Right cardiac atrium (tissue), 5 donors: ENCODE measurements at places on chromosomes 13 and 19. TPM values are rescaled to one million over a fixed set of nuclear protein-coding genes. Genes with fewer than 3 reads are reported as not detected.

- no peak for DNase-seq
Measured at GRCh38 chr19:21158523-21159135, 16.8 kb downstream of the ZNF431 start.

GRCh38 chr19:6519289-6519688 lies 11.5 kb upstream of the TNFSF9 start:
- no peak for DNase-seq

- DNase-seq, result no peak
Measured at GRCh38 chr19:4185413-4186086, 3.1 kb downstream of the ANKRD24 start.

GRCh38 chr13:87087741-87088140 lies 583.4 kb upstream of the SLITRK5 start:
- DNase-seq, result no peak

- no peak for DNase-seq
Measured at GRCh38 chr19:19026299-19026971, 6.9 kb downstream of the SUGP2 start.

DNA sequence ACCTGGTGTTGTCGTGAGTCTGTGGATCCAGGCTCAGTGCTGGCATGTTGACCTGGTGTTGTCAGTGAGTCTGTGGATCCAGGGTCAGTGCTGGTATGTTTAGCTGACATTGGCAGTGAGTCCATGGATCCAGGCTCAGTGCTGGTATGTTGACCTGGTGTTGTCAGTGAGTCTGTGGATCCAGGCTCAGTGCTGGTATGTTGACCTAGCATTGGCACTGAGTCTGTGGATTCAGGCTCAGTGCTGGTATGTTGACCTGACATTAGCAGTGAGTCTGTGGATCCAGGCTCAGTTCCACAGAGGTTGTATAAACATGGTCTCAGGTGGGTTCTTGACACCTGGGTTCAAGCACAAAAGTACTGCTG lies 16.8 kb upstream of the PDCD2L start:
- no peak for DNase-seq

DNA sequence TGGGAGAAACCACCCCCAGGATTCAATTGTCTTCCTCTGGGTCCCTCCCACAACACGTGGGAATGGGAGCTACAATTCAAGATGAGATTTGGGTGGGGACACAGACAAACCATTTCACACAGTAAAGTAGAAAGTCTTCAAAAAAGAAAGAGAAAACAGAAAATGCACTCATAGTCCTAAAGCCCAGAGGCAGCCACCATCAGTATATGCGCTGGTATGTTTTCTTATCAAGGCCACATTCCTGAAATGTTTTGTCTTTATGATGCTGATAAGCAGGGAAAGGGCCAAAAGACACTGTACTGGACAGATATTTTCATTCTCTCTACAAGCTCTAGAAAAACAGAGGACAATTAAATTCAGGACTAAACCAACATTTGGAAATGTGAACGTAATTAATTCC lies 375.8 kb upstream of the TSHZ3 start:
- DNase-seq, result no peak

ZGLP1 gene
- total RNA-seq, result 0.86 TPM

ONECUT3 gene
- total RNA-seq, result not detected

DNA sequence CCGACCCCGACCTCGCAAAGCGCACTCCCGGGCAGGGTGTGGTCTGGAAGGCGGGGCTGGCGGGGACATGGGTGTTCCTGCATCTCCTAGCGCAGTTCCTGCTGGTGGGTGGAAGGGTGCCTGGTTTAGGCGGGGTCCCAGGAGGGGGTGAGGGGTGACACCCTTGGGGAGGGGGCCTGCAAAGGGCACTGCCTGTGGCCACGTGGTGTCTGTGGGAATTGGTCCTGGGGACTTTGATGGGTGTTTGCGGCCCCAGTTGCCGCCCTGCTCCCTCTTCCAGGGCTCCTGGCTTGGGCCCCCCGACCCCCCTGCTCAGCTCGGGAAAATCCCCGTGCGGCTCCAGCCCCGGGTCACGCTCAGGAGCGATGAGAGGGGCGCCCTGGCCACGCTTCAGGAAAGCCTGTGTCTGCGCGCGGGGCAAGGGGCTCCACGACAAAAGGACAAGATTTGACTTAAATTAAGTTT lies 19.1 kb downstream of the WTIP start:
- no peak for DNase-seq

OCEL1 gene
- 18.2 TPM for total RNA-seq

- DNase-seq, result no peak
Measured at GRCh38 chr13:111632906-111633305, 312.5 kb downstream of the TEX29 start.

GGN gene
- total RNA-seq, result 0.09 TPM

GRCh38 chr13:41611385-41611784 lies 154.0 kb downstream of the RGCC start:
- no peak for DNase-seq

- peak; percentile 86 for DNase-seq
Measured at GRCh38 chr19:50658441-50659317, 9.4 kb downstream of the C19orf81 start.

DNA sequence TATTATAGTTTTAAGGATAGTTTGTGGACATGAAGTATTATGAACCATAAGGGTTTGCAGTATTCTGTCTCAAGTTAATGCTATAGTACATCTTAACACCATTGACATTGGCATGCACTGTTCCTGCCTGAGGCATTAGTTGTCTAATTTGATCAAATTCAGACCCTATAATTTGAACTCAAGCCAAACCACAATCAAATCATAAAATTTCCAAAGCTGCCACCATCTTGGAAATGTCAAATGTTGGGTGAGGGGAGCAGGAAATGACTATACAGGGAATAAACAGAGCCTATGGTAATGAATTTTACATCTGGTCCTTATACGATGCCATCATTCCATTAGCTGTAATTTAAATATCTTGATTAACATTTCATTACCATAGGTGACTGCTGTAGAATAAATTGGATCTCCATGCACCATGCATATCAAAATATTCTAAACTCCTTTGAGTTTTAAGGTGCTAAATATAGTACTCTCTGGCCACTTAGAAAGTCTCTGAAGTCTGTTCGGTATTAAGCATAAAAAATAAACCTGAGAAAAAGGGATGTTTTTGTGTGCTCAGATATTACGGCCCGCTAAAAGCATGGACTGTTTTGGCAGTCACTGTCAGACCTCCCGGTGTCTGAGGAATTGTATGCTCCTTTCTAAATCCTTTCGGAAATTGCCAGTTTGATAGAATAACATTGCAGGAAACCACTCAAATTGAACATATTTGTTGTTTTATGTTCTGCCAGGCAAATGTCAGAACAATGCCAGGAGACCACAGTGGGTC lies 257.7 kb downstream of the SPRY2 start:
- no peak for DNase-seq

- no peak for DNase-seq
Measured at GRCh38 chr19:7376151-7376852, 27.6 kb downstream of the ARHGEF18 start.

- DNase-seq, result peak; percentile 67
Measured at GRCh38 chr19:17803264-17803896, 8.4 kb downstream of the B3GNT3 start.

GRCh38 chr13:110912651-110913051 lies 2.2 kb downstream of the ANKRD10 start:
- DNase-seq, result peak; percentile 51

MISP3 gene
- total RNA-seq, result 8.9 TPM

- DNase-seq, result no peak
Measured at GRCh38 chr13:76723551-76724232, 162.5 kb downstream of the KCTD12 start.

RXFP2 gene
- not detected for total RNA-seq

- no peak for DNase-seq
Measured at GRCh38 chr19:27909185-27909840, 1303.6 kb downstream of the UQCRFS1 start.

DNA sequence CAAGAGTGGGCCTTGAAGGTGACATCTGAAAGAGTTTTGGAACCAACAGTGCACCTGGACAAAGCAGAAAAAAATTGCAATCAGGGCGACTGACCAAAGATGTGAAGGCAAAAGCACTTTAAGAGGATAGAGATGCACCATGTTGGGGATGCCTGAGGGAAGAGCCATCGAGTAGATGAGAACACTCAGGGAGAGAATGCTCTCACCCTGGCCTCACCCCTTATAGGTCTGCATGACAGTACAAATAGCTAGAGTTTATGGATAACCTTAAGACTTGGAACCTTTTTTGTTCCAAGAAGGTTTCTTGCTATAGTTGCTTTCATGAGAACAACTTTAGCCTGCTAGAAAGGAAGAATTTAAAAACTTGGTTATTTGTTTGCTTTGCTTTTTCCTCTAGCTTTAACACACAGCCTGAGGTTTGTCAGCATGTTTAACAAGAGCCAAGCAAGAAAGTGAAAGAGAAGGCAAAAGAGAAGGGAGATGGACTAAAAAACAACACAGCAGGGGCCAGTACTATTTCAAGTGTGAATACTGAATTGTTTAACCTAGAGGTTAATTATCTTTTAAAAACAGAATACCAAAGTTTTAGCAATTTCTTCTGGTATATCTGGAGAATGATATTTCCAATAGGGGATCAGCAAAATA lies 418.9 kb downstream of the DIAPH3 start:
- DNase-seq, result no peak

DNA sequence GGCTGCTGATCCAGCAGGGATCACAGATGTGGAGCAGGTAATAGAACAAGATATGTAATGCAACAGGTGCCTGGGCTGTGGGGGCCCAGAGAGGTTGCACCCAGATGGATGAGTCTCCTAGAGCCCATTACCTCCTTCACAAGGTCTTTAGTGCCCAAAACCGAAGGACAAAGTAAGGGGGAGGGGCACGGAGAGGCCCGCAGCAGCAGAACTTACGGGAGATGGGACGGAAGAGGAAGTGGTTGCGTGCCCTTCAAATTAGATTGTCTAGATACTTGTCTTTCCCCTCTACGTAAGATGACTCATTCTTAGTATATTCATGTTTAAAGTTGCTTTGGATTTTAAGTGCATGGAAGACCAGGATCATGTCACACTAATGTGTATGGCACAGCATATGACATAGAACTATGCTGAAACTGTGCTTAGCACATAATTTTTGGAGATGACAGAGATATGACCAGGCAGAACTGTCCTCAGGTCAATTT lies 5.7 kb upstream of the MRPS31 start:
- no peak for DNase-seq

DNA sequence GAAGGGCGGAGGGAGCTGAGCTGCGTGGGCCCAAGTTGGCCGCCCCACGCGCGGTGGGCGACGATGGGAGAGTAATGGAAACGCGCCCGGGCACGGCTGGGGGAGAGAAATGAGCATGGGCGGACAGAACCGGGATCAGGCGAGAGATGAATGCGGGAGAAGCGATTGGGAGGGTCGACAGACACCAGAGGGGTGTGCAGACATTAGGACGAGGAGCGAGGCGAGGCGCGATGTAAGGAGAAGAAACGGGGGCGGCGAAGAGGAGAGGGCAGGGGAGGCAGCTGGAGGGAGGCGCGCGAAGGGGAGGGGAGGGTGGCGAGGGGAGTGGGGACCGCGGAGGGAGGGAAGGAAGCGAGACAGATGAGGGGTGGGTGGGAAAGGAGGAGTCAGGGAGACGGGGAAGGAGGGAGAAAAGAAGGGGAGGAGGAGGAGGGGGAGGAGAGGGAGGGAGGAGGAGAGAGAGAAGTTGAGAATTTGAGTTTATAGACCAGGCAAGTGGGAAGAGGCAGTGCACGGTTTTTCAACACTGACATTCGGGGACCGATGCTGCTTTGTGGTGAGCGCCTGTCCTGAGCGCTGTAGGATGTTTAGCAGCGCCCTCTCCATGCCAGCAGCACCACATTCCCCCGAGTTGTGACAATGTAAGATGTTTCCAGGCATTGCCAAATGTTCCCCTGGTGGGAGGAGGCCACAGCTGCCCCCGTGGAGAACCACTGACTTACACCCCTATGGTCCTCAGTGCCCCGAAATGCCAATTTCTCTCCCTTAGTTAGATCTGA lies at the start of gene SHISA7:
SHISA7 (minus strand) TSS at position 256 of the 779 bp plus-strand sequence. CDS start 437 bp downstream, outside the sequence.
- DNase-seq, result no peak

DNA sequence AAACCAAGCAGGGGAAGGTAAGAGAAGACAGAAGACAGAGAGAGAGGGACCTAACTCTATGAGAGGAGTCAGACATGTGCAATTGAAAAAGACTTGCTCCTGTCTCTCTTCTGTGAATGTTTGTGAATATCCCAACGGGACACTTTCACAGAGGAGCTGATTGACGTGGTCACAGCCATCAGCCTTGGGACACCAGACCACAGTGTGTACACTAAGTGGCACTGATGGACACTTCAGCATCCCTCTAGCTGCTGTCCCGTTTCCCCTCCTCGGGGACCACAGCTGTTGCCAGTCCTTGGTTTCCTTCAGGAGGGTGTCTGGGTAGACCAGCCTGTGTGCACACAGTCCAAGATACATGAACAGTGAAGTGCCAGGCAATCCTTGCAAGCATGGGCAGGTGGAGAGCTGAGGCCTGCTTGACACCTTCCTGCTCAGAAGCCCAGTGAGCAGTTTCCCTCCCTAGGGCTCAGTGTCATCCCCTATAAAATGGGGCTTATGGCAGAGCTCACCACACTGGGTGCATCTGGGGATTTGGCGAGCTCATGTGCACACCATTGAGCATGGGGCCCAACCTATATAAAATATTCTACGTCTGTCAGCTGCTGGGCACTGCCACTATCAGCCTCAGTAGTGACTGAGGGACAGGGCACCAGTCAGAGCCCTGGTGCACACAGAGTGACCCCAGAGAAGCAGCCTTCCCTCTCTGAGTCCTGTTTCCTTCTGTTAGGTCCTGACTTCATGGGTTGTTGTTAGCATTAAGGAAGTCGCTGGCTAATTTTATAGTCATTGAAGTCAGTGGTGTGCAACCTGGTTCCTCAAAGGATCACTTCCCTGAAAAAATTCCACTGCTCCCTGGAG lies 4.3 kb upstream of the USF2 start:
- peak; percentile 8 for DNase-seq

- no peak for DNase-seq
Measured at GRCh38 chr19:900043-900301, 6.7 kb downstream of the RNU6-9 start.

DNA sequence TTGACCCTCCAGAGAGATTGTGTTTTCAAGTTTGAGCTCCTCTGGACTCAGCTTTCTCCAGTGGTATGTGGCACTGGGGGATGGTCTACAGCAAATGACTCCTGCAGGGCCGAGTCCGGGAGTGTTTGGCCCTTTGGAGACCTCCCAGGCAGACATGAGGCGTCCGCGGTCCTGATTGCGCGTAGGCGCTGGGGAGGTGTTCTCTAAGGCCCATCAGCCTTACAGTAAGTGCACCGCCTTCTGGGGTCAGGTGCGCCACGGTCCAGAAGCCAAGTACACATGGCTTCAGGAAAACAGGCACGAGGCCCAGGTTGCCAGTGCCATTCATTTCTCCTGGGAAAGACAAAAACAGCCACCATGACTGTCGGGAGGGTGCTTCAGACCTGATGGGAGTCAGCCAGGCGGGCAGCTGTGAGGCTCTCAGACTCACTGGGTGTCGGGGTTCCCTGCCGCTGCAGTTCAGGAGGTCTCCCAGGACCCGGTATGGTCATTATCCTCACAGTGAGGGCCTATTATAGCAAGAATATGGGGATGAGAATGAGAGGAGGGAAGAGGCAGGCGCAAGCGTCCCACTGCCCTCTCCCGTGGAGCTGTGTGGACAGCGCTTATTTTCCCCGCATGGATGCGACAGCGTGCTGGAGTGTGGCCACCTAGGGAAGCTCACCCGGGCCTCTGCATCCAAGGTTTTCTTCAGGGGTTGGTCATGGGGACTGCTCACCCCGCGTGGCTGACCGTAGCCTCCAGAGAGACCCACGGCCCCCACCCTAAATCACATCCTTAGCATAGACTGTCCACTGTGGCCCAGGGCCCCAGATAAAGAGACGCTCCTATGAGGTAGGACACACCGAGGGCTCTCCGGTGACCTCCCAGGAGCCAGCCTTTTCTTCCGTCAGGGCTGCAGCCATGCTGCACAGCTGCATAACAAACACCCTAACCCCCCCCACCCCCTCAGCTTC lies 21.8 kb downstream of the CCDC8 start:
- peak; percentile 46 for DNase-seq

ATP8A2 gene
- 0.38 TPM for total RNA-seq

- no peak for DNase-seq
Measured at GRCh38 chr19:38788478-38789243, at the start of gene LGALS7B. LGALS7B (plus strand) TSS chr19:38789200; CDS start chr19:38789227, 27 bp downstream.
